ENCODE measurements at places on chromosomes 2 and 18.

DNA sequence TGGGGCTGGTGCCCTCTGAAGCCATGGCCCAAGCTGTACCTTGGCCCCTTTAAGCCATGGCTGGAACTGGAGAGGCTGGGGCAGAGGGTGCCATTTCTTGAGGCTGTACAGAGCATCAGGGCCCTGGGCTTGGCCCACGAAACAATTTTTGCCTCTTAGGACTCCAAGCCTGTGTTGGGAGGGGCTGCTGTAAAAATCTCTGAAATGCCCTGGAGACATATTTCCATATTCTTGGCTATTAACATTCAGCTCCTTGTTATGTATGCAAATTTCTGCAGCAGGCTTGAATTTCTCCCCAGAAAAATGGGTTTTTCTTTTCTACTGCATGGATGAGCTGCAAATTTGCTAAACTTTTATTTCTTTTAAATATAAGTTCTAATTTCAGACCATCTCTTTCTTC, 834.0 kb downstream of the DSC3 start:
- DNase-seq: no peak

- no peak for DNase-seq
Observed at GRCh38 chr2:31979956-31980355, 30.9 kb downstream of the MEMO1 start.

- DNase-seq: no peak
Observed at GRCh38 chr18:62717925-62718800, 2.8 kb downstream of the PHLPP1 start.

GRCh38 chr2:67772216-67773170, 290.3 kb downstream of the C1D start:
- no peak for DNase-seq

DNA sequence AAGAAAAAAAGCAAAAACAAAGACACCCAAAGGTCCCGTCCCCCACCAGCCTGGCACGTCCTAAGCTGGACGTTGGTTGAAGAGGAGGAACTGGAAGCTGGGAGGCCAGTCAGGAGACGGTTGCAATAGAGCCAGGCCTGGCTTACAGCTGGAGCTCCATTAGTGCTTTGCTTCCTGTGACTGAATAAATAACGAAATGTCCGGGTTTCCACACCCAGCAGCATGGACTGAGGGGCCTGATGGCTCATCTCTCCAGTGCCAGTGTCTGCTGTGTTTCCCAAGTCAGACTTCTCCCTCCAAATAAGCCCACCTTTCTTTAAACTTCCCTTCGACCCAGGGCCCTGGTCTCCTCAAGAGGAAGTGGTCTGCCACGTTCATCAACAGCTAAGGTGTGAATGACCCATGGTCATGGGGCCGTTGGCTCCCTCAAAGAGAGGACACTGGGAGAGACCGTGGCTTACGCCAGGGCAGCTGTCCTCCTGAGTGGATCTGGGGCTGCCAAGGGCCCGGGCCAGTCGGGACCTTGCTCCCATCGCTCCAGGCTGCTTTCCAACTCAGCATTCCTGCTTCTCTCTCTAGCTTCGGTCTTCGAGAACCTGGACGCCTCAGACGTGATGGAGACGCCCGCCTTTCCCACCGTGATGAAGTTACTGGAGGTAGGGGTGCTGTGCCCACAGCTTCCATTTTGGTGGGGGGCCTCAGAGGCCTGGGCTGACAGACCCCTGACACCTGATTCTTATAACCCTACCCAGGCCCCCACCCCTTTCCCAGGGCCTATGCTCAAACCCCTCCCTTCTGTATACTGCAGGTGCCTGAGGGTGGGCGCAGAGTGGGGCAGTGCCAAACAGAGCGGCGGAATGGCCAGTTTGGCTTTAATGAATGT, 44.9 kb downstream of the MYO7B start:
- no peak for DNase-seq

DNA sequence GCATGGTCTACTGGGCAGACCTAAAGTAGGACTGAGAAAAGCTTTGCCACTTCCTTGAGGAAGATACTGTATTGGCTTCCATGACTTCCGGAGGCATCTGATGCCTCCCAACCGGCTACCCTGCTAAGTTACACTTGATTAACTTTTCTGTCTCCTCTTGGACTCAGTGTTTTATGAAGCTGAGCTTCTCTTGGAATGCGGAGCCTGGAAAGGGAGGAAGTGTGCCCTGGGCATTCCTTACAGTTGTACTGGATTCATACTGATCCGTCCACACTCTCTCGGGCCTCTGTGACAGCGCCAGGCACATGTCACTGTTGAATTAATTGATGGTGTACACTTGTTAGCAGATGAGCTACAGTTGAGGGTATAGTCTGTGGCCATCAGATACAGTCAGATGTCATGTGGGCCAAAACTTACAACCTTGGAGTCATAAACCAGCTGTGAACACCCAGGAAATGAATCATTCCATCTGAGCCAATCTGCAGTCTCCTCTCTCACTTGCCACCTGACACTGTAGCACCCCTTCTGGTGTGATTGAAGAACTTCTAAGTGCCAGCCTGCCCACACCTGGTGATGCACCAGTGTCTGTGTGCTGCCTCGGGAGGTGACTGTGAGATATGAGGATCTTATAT, 122.5 kb downstream of the FHOD3 start:
- DNase-seq: no peak

- DNase-seq: peak; percentile 9
Observed at GRCh38 chr2:152093464-152093863, 5.4 kb downstream of the CACNB4 start.

- DNase-seq: no peak
Observed at GRCh38 chr2:135890835-135891234, 14.6 kb upstream of the MCM6 start.

DNA sequence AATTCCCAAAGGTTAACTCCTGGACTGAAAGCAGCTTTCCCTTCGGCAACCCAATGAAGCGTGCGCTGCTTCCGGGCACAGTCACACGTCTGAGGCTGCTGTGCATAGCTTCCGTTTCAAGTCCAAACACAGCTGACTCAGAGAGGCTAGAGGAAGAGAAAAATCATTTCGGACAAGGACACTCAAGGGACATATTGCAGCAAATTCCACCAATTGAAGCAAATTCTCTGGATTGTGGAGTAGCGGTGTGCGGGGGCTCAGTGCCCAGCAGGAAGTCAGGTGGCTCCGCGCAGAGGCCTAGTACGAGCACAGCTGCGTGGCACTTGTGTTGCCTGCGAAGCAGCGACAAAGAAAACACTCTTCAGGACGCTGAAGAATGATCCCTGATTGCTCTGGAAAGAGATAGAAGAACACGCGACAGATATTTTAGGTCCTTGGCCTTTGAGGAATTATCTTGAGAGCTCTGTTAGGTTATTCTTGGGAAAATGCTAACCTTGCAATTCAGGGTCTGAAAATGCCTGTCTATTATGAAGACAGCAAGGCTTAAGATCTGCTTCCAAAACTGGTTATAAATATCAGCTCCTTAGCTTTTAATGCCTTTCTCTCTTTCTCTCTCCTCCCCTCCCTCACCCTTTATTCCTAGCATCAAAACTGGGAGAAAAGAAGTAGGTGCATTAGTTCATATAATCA, 352.6 kb upstream of the DLGAP1 start:
- no peak for DNase-seq

GRCh38 chr2:226217191-226217590, 582.4 kb downstream of the IRS1 start:
- no peak for DNase-seq

DNA sequence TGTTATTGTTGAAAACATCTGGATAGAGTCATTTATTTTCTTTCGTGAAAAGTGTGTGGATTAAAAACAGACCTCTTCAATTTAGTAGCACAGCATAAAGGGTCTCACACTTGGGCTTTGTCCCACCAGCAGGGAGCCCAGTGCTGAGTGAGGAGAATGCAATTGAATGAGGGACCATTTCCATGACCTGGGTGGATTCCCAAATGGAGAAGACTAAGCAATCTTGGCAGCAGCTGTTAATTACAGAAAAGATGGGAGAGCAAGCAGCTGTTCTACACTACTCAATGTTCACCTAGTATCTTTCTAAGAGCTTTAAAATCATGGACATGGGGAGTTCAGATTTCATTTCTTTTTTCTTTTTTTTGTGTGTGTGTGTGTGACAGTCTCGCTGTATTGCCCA, 121.8 kb upstream of the FN1 start:
- DNase-seq: no peak

DNA sequence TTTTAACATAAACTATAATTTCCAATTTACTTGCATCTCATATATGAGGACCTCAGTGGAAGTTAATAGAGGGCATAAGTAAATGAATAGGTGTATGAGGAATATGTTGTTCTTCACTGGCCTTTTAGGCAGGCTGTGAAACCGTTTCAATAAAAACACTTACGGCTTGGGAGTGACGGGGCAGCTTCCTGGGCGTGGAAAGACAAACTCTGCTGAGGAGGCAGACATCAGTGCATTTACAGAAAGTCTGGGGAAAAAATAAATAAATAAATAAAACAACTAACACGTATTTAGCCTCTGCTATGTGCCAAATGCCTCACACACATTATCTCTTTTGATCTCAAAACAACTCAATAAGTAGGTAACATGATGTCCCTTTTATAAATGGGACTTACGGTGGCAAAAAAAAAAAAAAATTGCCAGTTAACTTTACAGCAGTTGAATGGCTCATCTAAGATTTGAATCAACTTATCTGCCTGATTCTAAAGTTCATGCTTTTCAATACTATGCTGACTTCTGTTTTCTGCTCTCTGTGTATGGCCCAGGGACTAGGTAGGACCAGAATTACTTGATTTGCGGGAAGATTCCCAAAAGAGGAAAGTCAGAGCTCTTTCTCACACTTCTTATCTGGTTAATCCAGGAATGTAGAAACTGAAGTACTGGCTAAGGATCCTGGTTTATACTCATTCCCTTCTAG, 77.5 kb upstream of the LRATD1 start:
- no peak for DNase-seq

GRCh38 chr2:157443795-157444640, at the start of gene CYTIP:
Gene CYTIP (minus strand): TSS chr2:157444089. CDS start chr2:157444020, 69 bp downstream.
- no peak for DNase-seq

- no peak for DNase-seq
Observed at GRCh38 chr18:52723550-52723970, 383.6 kb downstream of the DCC start.

DNA sequence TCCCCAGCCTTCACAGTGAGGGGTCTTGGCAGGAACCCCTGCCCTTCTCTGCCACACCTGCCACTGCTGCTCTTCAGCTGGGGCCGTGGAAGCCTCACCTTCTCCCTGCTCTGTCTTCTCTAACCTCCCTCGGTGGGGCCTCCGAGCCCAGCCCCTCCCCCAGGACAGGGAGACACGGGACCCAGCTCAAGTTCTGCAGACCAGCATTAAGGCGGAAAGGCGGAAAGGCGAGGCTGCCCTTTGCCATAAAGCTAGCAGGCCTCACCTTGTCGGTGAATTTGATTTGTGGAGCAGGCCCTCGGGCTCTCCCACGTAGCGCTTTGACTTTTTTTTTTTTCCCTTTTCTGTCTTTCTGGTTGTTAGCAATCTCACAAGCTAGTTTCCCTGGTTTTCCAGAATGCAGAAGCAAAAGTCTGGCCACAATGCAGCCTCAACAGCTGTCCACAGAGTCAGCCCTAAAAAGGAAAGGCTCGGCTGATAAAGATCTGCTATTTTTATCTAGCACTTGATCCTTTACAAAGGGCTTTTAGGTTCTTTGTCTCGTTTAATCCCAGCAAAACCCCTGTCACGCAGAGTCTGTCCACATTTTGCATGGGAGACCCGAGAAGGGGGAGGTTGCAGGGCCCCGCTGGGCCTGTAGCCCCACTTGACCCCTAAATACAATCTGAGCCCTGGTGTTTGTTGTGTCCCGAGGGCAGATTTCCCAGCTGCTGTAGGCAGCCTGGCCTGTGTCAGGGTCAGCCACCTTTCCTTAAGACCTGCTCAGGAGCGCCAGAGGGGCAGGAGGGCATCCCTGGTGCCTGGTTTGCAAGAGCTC, 6.0 kb downstream of the ITM2C start:
- DNase-seq: no peak

- DNase-seq: no peak
Observed at GRCh38 chr2:148048475-148049221, 27.8 kb downstream of the MBD5 start.

GRCh38 chr18:63831080-63831788, 56.0 kb downstream of the SERPINB7 start:
- DNase-seq: no peak

DNA sequence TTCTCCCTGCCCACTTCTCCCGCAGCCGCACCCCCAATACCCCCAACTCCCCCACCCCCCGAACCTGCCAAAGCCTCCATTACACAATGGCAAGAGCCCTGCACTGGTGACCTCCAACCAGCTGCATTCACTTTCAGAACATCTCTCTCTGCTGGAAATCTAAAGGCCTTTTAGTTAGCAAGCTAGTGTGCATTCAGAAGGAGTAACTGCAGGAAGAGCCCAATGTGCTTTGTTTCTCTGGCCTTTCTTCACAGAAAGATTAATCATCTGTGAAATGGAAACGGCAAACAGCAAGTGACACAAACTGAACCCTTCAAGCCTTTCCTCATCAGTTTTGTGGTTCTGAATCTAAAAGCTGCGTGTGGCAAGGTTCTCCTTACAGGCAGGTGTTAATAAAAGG, 124.2 kb downstream of the OLA1 start:
- DNase-seq: no peak

DNA sequence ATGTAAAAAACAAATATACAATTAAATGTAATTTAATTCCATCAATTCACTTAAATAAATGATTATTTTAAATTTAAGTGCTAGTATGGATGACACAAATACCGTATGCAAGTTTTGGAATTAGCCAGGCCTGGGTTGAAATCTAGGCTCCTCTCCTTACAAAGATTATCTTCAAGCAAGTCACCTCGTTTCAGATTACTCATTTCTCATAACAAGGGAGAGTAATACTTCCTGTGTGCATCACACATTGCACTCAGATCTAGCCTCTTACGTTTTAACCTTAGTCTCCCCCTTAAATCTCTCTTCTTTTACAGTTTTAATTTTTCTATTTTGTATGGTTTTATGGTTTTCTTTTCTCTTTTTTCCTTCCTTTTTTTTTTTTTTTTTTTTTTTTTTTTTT, 1475.9 kb upstream of the NXPH2 start:
- no peak for DNase-seq

DNA sequence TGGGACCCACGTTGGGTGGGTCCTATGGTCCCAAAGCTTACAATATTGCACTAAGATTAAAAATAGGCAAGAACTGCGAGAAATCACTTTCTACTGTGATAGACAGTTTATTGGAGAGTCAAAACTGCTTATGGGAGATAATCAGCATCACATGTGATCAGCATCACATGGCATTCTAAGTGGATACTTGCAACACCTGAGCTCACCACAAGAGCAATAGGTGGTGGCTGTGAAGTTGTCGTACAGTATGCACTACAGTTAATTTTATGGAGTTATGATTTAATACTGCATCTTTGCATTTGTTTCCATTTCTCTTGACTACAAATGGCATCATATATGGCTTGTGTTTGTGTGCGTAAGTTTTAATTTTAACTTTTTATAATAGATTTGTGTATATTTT, 11.6 kb downstream of the PNO1 start:
- DNase-seq: no peak

Measured in cerebellar nuclear complex (tissue), 1 donor.